ENCODE measurements at places on chromosomes 16 and 17. TPM values are rescaled to one million over a fixed set of nuclear protein-coding genes. Genes with fewer than 3 reads are reported as not detected.

The CCT6B gene
- 0.76 TPM for total RNA-seq

The CTF1 gene
- total RNA-seq: 0.33 TPM

The MYH2 gene
- total RNA-seq: not detected

The KRT15 gene
- total RNA-seq: under 0.01 TPM

Measured in dermis lymphatic vessel endothelial cell (primary cell).